ENCODE measurements at places on chromosomes 1 and 21. TPM values are rescaled to one million over a fixed set of nuclear protein-coding genes. Genes with fewer than 3 reads are reported as not detected.
A peak's percentile ranks its signal among the peaks of the same experiment; 100 is the strongest.

GRCh38 chr1:37588939-37589338, 6.8 kb downstream of the GNL2 start:
- no peak for DNase-seq

DNA sequence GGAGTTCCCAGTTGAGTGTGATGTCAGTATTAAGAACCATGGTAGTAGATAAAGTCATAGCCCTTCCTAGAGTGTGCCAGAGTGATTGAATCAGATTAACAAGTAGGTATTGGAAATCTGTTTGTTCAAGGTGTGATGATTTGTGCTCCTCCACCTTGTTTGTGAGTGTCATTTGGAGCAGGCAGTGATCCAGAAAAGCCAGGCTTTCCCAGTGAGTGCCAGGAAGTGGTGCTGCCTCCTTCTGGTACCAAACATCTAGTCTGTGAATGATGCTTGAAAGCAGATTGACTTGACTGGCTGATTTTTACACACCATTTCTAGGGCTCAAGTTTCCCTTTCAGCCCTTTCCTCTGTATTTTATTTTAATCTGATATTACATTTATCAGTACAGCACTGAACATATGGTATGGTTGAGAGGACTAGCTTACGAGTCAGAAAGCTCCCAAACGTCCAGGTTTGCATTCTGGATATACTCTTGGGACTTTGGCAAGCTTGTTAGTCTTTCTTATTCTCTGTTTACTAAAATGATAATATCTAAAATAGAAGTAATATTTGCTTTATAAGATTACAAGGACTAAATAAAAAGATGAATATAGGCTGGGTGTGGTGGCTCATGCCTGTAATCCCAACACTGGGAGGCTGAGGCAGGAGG, 100.7 kb downstream of the PATJ start:
- peak; percentile 32 for DNase-seq

Gene CD247
- 2.5 TPM for polyA plus RNA-seq

- DNase-seq: no peak
Measured at GRCh38 chr1:107184888-107185287, 44.0 kb downstream of the NTNG1 start.

Gene KRTAP19-1
- not detected for polyA plus RNA-seq

GRCh38 chr1:14954210-14954609, 199.3 kb upstream of the TMEM51 start:
- DNase-seq: no peak

DNA sequence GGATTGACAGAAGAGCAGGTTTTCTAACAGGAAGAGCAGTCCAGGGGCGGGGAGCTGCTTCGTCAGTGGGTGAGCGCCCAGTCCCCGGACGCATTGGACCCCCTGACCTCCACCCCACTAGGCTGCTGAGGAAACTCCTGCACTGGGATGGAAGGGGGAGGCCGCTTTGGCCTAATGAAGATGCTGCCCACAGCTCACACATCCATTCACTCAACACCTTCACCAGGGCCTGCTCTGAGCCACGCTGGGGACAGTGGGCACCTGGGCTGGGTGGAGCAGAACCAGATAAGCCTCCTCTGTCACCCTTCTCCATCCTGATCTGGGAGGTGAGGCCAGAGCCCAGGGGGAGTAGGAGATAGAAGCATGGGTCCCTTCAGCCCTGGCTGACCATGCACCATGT, 13.3 kb downstream of the LRP8 start:
- DNase-seq: no peak

DNA sequence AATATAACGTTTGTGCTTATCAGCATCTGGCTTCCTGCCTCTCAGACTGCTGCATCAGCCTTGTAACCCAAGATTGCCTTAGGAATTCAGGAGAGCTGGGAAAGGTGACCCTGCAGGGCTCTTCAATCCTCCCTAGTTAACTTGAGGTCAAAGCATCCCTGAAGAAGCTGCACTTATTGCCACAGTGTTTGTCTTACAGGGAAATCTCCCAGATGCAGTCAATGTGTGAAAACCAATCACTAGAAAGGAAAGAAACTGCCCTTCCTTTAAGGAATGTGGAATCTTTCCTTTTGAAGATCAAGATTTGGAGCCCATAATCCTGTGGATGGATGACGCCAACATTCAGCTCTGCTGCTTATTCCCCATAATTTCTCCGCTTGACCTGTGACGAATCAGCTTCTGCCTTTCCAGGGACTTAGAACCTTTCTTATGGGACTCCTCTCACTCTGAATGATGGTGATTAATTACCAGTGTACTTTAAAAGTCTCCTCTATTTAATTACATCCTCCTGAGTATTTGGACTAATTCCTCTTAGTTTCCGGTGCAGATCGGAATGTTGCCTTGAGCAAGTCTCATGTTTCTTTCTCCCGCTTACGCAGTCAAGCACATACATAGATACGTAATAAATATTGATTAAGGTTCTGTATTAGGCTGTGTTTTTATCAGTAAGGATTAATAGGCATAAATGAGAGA, 14.4 kb downstream of the ADAMTS5 start:
- DNase-seq: no peak

DNA sequence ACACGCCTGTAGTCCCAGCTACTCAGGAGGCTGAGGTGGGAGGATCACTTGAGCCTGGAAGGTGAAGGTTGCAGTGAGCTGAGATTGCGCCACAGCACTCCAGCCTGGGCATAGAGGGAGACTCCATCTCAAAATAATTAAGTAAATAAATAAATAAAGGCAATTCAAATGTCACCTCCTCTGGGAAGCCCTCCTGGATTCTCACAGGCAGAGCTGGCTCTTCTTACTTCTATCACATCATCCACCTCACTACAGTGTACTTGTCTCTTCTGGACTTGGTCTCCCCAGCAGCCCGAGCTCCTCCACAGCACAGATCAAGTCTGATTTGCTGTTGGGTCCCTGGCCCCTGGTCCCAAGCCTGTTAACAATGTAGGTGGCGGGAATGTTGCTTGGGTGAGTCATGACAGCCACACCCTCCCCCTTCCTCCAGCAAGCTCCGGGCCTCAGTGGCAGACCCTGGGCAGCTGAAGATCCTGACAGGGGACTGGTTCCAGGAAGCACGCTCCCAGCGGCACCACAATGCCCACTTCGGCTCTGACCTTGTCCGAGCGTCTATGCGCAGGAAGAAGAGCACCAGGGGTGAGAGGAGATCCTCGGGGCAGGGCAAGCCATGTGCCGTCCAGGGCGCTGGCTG, 5.3 kb downstream of the SYTL1 start:
- no peak for DNase-seq

- DNase-seq: peak; percentile 35
Measured at GRCh38 chr1:217089361-217090014, 366.3 kb upstream of the ESRRG start.

Gene CELA2B
- polyA plus RNA-seq: 2.7 TPM

DNA sequence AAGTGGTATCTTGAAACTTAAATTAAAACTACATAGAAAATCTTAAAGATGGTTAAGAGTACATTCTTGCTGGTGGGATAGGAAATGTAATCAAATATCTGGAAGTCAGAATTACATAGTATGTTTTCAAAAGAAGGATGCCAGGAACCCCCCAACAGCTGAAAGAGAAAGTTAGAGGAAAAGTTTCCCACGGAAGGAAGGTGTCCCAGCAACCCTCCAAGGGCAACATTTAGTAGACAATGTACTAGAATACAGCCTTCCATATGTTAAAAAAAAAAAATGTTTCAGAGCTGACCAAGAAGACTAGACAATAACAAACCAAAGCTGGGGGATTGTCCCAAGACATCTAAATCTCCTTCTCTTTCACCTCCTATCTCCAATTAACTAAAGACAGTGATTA, 2.2 kb downstream of the DEDD start:
- DNase-seq: no peak

DNA sequence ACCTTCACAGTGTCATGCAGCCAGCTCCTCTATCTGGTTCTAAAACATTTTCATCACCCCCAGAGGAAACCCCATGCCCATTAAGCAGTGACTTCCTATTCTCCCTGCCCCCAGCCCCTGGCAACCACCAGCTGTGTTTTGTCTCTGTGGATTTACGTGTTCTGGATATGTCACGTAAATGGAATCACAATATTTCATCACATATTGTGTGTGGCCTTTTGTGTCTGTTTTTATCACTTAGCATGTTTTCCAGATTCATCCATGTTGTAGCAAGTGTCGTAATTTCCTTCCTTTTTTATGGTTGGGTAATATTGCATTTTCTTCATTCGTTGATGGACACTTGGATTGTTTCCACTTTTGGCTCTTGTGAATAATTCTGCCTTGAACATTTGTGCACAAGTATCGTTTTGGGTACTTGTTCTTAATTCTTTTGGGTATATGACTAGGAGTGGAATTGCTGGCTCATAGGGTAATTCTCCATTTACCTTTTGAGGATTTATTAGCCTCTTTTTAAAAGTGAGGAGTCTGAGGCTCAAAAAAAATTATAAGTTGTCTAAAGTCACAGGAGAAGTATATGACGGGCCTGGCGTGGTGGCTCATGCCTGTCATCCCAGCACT, 127.0 kb downstream of the MRPS6 start:
- DNase-seq: no peak

DNA sequence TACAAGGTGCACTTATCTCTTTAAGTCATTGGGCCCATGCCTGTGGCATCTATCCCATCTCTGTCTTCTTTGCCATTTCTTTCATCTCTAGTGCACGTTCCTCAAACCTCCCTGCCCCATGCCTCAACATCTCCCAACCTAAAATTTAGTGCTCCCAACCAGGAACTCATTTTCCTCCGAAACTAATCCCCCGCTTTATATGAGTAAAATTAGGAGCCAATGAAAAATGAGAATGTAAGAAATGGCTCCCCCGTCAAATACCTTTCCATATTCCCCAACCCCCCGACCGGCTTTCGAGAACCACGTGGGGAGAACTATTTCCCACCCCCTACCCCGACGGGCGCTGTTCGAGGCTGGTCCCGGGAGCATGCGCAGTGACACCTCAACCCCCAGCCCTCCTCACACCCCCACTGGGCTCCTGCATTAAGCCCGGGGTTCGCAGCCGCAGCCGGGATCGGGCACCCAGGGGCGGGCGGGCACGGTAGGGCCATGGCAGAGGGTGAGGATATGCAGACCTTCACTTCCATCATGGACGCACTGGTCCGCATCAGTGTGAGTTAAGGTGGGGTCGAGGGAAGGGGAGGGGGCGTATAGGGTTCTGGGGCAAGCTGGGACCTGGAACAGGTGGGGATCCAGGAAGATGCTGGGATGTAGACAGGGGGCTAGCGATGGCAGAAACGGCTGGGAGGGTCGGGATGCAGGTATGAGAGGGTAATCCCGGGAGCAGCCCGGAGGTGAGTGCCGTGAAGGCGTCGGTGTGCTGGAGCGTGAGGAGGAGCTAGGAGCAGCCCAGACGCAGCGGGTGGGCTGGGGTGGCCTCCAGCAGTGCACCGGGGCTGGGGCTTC, at the start of gene TRIM46:
Gene TRIM46 (plus strand): TSS at position 372 of the 846 bp plus-strand sequence. CDS start 118 bp downstream, at position 490.
- no peak for DNase-seq

Gene PAQR6
- 3.6 TPM for polyA plus RNA-seq

DNA sequence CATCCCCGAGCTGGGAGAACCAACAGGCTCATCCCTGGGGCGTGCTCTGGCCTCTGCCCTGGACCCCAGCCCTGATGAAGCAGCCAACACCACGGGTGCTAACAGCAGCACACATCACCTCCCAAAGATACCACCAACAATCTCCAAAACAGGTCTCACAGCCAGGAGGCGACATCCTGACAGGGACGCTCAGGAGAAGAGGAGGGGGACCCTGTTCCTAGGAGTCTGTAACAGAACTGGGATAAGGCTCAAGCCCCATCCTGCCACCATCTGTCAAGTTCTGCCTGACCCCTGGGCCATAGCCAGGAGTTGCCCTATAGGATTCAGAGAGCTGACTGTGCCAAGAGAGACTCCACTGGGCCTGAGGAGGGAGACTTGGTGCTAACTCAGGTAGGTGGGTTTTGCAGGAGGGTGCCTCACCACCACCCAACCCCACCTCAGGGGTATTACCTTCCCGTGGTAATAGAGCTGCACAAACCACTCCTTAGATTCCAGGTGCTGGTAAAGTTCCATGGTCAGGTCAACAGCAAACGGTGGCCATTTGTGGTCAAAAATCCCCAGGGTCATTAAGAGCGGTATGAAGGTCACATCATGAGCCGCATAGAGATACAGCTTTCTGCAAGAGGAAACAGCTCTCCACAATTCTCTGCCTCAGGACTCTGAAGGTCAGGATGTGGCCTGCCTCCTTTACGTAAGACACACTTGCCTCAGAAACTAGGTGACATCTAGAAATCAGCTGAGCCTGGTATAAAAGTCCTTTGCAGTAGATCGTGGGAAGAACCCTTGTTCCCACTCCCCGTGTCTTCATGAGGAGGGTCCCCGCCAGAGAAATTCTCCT, 22.3 kb downstream of the ACP6 start:
- no peak for DNase-seq

Gene OLFML2B
- polyA plus RNA-seq: 57.9 TPM

Gene GJB5
- not detected for polyA plus RNA-seq

Gene PDC
- not detected for polyA plus RNA-seq

- DNase-seq: no peak
Measured at GRCh38 chr1:151984313-151984956, 9.2 kb downstream of the S100A10 start.

GRCh38 chr1:75643460-75643859, 32.5 kb upstream of the SLC44A5 start:
- DNase-seq: no peak

- no peak for DNase-seq
Measured at GRCh38 chr1:208079161-208079560, 165.0 kb downstream of the PLXNA2 start.

Gene SPATA21
- 10.2 TPM for polyA plus RNA-seq

Gene PTPN14
- 14.8 TPM for polyA plus RNA-seq

DNA sequence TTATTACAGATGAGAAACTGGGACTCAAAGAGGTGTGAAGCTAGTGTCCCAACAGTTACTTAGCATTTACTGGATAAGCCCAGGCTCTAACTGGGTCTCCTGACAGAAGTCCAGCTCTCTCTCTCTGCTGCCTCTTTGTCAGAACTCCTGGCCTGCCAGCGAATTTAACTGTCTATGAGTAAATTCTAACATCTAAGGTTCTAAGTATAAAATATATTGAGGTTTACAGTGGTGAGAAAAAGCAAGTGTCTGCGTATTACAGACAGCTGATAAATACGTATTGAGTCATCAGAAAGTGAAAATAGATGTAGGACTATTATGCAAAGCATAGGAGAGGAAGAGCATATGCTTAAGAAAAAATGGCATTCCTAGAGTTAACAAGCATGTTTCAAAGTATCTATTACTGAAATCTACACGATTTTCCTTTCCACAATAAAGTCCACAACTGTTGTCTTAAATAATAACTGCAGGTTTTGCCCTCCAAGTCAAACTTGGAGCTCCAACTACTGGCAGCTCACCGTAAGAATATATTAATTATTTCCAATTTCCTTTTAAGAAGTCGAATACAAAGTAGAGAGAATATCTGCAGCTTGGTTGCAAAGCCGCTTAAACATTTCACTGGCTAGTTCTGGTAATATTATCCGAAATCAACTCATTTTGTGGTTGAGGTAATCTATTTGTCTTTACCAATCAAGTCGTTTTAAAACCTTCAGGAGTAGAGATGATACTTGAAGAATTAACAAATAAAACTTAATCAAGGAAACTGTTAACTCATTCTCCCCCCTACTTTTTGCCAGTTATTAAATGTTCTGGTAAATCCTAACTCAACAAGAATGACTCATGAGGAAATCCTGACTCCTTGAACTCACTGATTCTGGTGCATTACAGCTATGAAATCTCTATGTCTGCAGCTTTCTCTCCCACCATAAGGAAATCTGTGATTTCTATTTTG, 1.4 kb upstream of the RGS2 start:
- DNase-seq: no peak
